ENCODE measurements at places on chromosomes 13 and 19.
A peak's percentile ranks its signal among the peaks of the same experiment; 100 is the strongest.

- no peak for DNase-seq
Observed at GRCh38 chr19:14148751-14149410, 12.5 kb upstream of the ASF1B start.

DNA sequence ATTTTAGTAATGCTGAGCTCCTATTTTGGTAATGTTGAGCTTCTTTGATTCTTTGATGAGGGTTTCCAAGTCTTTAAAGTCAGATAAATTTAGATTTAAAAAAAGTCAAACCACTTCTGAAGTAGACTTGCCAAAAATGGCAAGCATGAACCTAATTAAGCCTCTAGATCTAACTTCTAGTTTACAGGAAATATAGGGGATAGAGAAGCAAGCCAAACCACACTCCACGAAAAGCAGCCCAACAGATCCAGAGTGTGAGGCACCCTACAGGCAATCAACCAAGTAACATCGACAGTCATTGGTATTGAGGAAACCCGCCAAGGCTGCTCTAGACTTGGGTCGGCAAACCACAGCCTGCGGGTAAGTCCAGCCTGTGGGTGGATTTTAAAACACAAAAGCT is 3.7 kb downstream of the GGACT start:
- no peak for DNase-seq

GRCh38 chr13:79287939-79288795 is 117.9 kb downstream of the RBM26 start:
- DNase-seq = no peak

GRCh38 chr13:100565286-100565685 is 23.3 kb downstream of the GGACT start:
- no peak for DNase-seq

GRCh38 chr19:42423462-42424344 is 3.5 kb downstream of the LIPE start:
- peak; percentile 95 for DNase-seq

DNA sequence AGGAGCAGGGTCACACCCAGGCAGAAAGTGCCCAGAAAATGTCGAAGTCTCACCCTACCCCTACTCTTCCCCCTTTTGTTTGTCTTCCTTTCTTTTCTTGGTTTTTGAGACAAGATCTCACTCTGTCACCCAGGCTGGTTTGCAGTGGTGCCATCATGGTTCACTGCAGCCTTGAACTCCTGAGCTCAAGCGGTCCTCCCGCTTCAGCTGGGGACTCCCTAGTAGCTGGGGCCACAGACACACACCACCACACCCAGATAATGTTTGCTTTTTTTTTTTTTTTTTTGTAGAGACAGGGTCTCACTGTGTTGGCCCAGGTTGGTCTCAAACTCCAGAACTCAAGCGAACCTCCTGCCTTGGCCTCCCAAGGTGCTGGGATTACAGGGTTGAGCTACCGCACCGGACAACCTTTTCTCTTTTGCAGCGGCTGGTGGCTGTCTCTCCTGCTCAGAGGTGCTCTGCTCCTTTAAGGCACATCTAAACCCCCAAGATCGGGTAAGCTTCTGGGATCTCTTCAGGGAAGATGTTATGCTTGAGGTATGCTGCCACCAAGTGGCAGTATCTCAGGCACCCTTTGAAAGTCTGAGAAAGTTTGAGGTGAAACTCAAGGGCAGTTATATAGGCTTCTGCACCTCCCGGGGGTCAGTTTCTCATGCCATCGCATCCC is 22.4 kb upstream of the EBI3 start:
- peak; percentile 71 for DNase-seq

DNA sequence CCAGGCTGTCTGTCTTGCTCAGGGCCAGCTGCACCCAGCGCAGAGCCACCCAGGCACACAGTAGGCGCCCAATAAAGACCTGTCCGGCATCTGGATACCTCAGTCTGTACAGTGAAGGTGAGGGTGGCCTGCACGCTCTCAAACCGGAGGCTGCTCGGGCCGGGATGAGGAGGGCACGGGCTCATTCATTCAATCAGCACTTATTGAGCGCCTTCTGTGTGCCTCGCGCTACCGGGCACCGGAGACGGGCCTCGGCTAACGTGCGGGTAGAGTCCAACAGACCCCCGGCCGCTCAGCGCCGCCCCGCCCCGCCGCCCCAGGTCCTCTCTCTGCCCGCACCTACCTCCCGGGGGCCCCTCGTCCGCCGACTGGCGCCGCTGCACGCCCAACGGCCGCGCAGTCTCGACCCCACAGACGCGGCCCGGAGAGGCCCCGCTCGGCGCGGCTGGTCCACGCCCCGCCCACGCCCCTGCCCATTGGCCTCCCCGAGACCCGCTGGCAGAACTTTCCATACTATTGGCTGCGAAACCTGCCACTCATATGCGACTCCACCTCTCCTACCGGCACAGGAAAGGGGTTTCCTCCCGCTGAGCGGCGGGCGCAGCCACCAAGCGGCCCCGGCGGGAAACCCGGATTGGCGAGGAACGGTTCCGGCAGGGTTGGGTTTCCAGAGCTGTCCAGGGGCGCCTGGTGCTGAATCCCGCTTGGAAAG is at the start of gene SLC39A3:
TSS of gene SLC39A3 (minus strand) at position 416 of the 712 bp plus-strand sequence. CDS start 2,760 bp downstream, outside the sequence.
- peak; percentile 99 for DNase-seq

DNA sequence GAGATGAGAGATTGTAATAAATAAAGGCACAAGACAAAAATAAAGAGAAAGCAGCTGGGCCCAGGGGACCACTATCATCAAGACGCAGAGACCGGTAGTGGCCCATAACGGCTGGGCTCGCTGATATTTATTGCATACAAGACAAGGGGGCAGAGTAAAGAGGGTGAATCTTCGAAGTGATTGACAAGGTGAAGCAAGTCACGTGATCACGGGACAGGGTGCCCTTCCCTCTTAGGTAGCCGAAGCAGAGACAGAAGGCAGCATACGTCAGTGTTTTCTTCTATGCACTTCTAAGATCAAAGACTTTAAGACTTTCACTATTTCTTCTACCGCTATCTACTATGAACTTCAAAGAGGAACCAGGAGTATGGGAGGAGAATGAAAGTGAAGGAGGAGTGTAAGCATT is 4.6 kb upstream of the PRKCG start:
- DNase-seq = no peak

DNA sequence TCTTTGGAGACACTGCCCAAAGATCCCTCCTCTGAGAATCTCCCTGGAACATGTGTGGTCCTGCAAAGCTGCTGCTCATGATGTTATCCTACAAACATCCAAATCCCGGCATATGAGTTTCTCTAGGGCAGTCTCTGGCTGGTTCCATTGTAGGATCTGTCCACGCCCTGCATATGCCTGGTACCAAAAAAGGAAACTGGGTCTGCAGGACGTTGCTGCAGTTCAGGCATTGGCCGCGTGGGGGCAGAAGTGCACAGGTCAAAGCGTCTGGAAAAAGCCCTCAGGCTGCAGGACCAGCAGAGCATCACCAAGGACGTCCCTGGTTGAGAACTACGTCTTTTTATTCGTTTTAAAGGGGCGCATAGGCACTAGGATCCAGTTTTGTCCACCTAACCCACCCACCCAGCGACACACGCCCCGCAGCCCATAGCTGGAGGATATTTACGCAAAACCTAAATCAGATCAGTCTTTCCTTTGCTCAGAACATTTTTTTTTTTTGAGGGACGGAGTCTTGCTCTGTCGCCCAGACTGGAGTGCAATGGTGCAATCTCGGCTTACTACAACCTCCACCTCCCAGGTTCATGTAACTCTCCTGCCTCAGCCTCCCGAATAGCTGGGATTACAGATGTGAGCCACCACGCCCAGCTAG is 12.9 kb upstream of the ZNF564 start:
- DNase-seq = peak; percentile 91

- DNase-seq = peak; percentile 56
Observed at GRCh38 chr19:33683881-33684537, 62.3 kb downstream of the CHST8 start.

DNA sequence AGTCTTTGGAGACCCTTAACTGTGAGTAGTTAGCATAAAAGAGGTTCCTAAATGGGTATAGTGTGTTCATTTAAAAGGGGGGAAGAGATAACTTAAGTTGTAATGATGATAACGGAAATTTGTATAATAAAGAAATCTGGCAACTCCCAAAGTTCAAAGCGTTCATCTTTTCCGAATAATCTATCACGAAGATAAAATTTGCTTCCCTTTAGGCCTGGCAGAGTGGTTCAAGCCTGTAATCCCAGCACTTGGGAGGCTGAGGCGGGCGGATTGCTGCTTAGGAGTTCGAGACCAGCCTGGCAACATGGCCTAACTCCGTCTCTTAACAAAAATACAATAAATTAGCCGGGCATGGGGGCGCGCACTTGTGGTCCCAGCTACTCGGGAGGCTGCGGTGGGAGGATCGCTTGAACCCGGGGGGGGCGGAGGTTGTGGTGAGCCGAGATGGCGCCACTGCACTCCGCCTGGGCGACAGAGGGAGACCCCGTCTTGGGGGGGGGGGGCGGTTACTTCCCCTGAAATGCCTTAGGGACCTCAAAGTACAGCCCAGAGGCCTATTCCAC is 934 bp downstream of the N4BP2L2 start:
- DNase-seq = peak; percentile 28

Data from choroid plexus epithelial cell (primary cell).